ENCODE measurements at places on chromosomes 6 and 20.

- no peaks in the 10 kb centered on the region for H3K4me1 ChIP-seq
- DNase-seq: no peak
- H3K4me3 ChIP-seq: no peak overlapping the region
These were observed 185.3 kb upstream of the KCNG1 start for GRCh38 chr20:51208162-51208561.

DNA sequence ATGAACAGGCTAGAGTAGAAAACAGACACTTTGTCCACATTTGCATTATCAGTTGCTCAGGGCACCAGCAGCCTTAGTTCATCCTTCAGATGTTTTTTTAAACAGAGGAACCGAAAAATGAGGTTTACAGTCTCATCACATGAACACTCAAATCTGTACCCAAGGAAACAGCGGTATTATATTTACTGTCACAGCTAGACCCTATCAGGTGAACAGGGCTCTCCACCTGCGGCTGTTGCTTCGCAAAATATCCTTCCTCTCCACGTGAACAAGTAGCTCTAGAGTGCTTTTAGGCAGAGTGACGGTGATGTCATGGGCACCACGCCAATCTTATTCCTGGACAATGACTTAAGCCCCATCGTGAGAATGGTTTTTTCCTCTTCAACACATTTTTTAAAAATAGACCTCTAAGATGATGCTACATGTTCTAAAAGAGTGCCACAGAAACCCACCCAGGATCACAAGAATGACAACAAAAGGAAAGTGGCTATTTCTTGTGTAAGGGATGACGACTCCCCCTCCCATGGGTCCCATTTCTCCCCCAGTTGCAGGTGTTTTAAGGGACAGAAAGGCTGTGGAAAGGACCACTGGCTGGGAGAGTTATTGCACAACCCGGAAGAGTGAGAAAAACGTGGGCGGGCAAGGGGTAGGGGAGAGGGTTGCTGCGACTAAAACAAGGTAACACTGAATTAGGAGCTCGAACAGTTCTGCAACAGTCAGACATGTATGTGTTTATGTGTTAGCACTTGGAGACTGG lies 77.7 kb downstream of the EFHC1 start:
- H3K27me3 ChIP-seq: peaks cover 36% of the 10 kb centered on the region
- no peak overlapping the region for H3K27ac ChIP-seq
- no peaks in the 10 kb centered on the region for H3K36me3 ChIP-seq
- peaks cover 29% of the 10 kb centered on the region for H3K4me1 ChIP-seq

DNA sequence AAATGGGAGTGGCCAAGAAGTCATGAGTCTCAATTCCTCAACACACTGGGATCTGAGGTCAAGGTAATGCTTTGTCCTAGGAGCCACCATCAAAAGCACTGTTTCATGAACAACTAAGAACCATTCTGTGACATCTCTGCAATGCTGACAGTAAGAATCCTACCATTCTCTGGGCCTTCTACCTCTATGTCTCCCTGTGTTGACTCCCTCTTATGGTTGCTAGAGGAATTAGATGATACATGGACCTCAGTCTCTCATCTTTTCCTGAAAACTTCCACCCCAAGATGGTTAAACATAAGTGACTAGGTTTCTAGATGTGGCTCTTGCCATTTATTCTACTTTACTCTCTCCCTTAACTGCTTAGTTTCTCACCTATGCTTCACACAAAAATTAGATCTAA lies 9.1 kb downstream of the MTRF1L start:
- H3K4me3 ChIP-seq: no peak overlapping the region
- peaks cover 90% of the 10 kb centered on the region for H3K36me3 ChIP-seq
- no peaks in the 10 kb centered on the region for H3K4me1 ChIP-seq
- no peak overlapping the region for H3K27ac ChIP-seq

DNA sequence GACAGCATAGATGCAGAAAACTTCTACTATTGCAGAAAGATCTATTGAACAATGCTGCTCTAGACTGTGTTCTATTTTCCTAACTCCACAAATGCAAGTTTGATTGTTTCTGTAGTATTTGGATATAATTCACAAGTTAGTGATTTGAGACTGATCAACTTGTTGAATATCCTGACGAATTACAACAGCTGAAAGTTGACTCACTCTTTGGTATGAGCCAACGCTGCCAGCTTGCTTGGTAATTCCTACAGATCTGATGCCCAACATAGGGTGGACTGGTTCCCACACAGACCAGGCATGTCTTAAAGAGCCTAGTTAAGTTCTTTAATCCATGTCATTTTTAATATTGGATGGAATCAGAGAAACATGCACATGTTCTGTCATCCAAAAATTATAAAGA lies 231.0 kb upstream of the RAB32 start:
- H3K27me3 ChIP-seq: no peaks in the 10 kb centered on the region
- no peak overlapping the region for H3K4me3 ChIP-seq
- no peak for DNase-seq
- no peaks in the 10 kb centered on the region for H3K4me1 ChIP-seq

- no peaks in the 10 kb centered on the region for H3K4me1 ChIP-seq
- no peak for DNase-seq
- H3K36me3 ChIP-seq: no peaks in the 10 kb centered on the region
- no peak overlapping the region for H3K4me3 ChIP-seq
- H3K27ac ChIP-seq: no peak overlapping the region
These were observed 11.6 kb upstream of the PRND start for GRCh38 chr20:4710106-4710475.

DNA sequence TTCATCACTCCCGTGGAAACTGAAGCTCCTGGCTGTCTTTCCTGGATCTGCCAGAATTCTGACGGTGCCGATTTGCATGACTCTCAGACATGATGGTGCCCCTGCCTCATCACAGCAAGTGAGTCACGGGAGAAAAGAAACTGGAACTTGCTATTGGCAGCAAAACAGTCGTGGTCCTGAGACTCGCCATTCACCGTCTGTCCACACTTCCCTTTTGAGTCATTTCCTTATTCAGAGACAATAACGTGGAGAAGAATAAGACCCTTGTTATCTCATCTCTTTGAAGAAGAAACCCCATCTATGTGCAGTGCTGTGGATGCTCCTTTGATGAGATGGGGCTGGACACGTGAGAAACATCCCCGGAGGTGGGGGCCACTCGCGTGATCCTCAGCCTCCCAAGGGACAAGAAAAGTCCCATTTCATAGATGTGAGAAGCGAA lies 4.2 kb downstream of the GPR31 start:
- H3K4me1 ChIP-seq: no peaks in the 10 kb centered on the region
- no peaks in the 10 kb centered on the region for H3K27me3 ChIP-seq
- no peak for DNase-seq

DNA sequence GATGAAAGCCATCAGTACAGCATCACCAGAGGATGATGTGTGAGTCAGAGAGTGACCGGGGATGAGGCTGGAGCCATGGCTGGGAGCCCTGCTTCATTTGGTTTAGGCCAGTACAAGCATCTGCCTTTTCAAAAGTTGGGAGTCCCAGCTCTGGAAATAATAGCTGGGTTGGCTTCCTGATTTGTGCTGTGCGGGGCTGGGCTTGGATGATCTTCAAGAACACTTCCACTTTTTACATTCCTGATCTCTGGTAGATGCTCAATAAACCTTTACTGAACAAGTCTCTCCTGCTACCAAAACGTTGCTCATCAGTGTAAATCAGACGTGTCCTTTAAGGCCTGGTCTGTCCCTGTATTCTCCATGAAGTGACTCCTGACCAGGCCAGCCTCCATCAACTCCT lies 44.1 kb upstream of the ADGRF4 start:
- H3K27ac ChIP-seq: peak overlapping the region; percentile 39
- H3K4me1 ChIP-seq: peaks cover 28% of the 10 kb centered on the region
- H3K27me3 ChIP-seq: no peaks in the 10 kb centered on the region
- no peak overlapping the region for H3K4me3 ChIP-seq

GRCh38 chr20:59495894-59496510 lies 108.3 kb upstream of the PHACTR3 start:
- H3K36me3 ChIP-seq: no peaks in the 10 kb centered on the region
- no peak for DNase-seq
- H3K4me1 ChIP-seq: peaks cover 7% of the 10 kb centered on the region
- no peak overlapping the region for H3K4me3 ChIP-seq
- no peak overlapping the region for H3K27ac ChIP-seq
- H3K27me3 ChIP-seq: peaks cover 4% of the 10 kb centered on the region

- no peaks in the 10 kb centered on the region for H3K36me3 ChIP-seq
- H3K4me1 ChIP-seq: peaks cover 3% of the 10 kb centered on the region
- no peak for DNase-seq
- no peaks in the 10 kb centered on the region for H3K27me3 ChIP-seq
- no peak overlapping the region for H3K4me3 ChIP-seq
These were observed 68.3 kb downstream of the RIN2 start for GRCh38 chr20:19826179-19826914.

- no peak overlapping the region for H3K27ac ChIP-seq
- no peaks in the 10 kb centered on the region for H3K4me1 ChIP-seq
- H3K36me3 ChIP-seq: no peaks in the 10 kb centered on the region
- DNase-seq: no peak
These were observed 10.1 kb upstream of the NXT1 start for GRCh38 chr20:23340524-23340923.

GRCh38 chr20:20448881-20449280 lies 81.0 kb downstream of the INSM1 start:
- H3K4me1 ChIP-seq: peaks cover 24% of the 10 kb centered on the region
- no peak overlapping the region for H3K4me3 ChIP-seq
- H3K27ac ChIP-seq: no peak overlapping the region
- no peaks in the 10 kb centered on the region for H3K27me3 ChIP-seq
- no peak for DNase-seq
- no peaks in the 10 kb centered on the region for H3K36me3 ChIP-seq

- no peaks in the 10 kb centered on the region for H3K27me3 ChIP-seq
- no peak for DNase-seq
- H3K4me3 ChIP-seq: no peak overlapping the region
- no peak overlapping the region for H3K27ac ChIP-seq
- H3K4me1 ChIP-seq: no peaks in the 10 kb centered on the region
- H3K36me3 ChIP-seq: no peaks in the 10 kb centered on the region
These were observed 34.0 kb upstream of the FAM210B start for GRCh38 chr20:56324806-56325205.

DNA sequence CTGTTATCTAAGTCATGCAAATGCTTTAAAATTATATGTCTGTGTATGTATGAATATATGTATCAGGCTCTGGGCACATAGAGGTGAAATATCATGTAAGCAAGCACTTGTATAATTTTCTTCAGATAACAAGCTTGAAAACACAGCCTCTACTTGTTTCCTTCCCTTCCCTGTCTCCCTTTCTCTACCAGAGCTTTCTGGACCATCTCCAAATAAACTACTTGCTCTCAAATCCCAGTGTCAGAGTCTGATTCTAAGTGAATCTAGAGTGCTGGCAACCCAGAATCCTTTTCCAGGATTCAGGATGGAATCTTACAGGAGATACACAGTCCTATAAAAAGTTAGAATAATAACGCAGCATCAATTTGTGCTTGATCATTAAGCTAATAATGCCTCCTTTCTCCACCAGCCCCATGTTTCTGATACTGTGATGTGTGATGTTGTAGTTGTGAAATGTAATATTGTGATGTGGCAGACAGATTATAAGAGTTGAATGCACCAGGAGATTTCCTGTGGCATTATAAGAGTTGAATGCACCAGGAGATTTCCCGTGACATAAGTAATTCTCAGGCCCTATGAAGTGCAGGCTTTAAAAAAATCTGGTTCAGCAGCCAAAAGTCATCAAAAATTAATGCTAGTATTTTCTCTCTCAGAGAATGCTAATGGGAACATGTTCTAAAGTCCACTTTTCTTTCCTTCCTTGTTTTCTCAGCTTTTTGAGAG lies 89.6 kb downstream of the PCSK2 start:
- no peaks in the 10 kb centered on the region for H3K27me3 ChIP-seq
- H3K27ac ChIP-seq: no peak overlapping the region
- H3K36me3 ChIP-seq: no peaks in the 10 kb centered on the region
- H3K4me1 ChIP-seq: no peaks in the 10 kb centered on the region
- no peak for DNase-seq

- no peak for DNase-seq
- H3K27ac ChIP-seq: no peak overlapping the region
- H3K36me3 ChIP-seq: no peaks in the 10 kb centered on the region
- H3K4me1 ChIP-seq: no peaks in the 10 kb centered on the region
- no peaks in the 10 kb centered on the region for H3K27me3 ChIP-seq
These were observed 215.1 kb upstream of the TBX18 start for GRCh38 chr6:84979541-84979940.

DNA sequence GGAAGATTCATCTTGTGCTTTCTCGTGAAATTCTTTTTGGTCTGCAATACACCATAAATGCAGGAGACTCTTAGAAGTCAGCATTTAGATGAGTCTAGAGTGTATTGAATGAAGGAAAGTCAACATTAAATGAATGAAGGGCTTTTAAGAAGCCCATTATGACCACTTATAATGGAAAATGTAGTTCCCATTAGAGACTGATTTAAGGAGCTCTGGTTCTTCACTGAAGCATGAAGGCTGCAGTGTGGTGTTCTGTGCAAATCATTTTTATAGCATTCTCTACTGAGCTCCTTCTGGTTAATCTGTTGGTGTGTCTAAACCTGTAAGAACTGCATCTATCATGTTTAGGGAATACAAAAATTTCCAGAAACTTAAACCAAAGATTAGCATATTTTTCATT lies 19.7 kb downstream of the NCOA7 start:
- H3K4me1 ChIP-seq: no peaks in the 10 kb centered on the region
- no peak overlapping the region for H3K27ac ChIP-seq
- DNase-seq: no peak
- no peaks in the 10 kb centered on the region for H3K36me3 ChIP-seq
- no peaks in the 10 kb centered on the region for H3K27me3 ChIP-seq

DNA sequence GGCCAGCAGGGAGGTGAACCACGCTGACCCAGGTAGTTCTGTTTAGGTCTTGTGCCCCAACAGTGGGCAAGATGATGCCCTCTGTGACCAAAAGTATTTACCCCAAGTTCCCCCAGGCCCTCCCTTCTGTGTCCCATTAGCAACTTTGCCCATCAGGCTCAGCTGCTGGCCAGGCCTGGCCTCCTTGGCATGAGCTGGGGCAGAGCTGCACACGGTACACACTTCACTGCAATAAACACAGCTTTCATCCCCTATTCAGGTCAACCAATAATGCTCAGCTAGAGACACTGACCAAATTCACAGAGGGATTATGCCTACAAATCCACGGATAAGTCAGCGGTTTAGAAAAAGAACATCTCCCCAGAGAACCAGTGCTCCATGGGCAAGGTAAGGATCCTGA lies 103.7 kb downstream of the SLC23A2 start:
- no peak overlapping the region for H3K4me3 ChIP-seq
- DNase-seq: no peak
- H3K4me1 ChIP-seq: peaks cover 14% of the 10 kb centered on the region
- H3K27me3 ChIP-seq: no peaks in the 10 kb centered on the region

DNA sequence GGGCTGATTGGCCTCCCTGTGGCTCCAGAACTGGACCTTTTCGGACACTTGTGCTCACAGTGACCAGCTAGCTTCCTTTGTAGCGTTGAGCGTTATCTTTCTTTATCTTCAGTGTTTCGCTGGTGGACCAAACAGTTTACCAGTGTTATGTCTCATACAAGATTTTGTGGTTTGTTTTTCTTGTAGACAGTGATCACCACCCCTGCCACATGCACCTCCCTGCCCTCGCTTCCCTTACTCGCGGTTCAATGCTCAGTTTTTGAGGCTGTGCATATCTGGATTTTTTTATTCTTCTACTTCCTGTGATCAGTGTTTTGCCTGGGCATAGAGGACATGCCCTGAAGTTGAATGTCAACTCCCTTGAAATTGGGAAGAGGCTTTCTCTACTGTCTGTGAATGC lies 16.4 kb downstream of the MYT1 start:
- H3K27ac ChIP-seq: no peak overlapping the region
- no peaks in the 10 kb centered on the region for H3K36me3 ChIP-seq
- H3K27me3 ChIP-seq: peaks cover 47% of the 10 kb centered on the region
- H3K4me3 ChIP-seq: no peak overlapping the region
- no peaks in the 10 kb centered on the region for H3K4me1 ChIP-seq
- DNase-seq: no peak

GRCh38 chr6:84645000-84645399 lies 119.4 kb downstream of the TBX18 start:
- H3K4me3 ChIP-seq: no peak overlapping the region
- no peak overlapping the region for H3K27ac ChIP-seq
- no peaks in the 10 kb centered on the region for H3K4me1 ChIP-seq
- no peak for DNase-seq

All from esophagus squamous epithelium (tissue), 5 donors.